ENCODE measurements at places on chromosomes 4 and X.

- no peak for DNase-seq
Measured at GRCh38 chr4:107978716-107979451, 10.8 kb upstream of the HADH start.

- peak; percentile 71 for DNase-seq
Measured at GRCh38 chrX:153460826-153461225, 9.6 kb downstream of the HAUS7 start.

- DNase-seq = no peak
Measured at GRCh38 chr4:23745377-23745776, 144.5 kb downstream of the PPARGC1A start.

GRCh38 chr4:88792268-88792781 is 94.7 kb upstream of the NAP1L5 start:
- no peak for DNase-seq

- DNase-seq = no peak
Measured at GRCh38 chr4:67580577-67580976, 22.1 kb downstream of the STAP1 start.
